ENCODE measurements at places on chromosomes 11 and 22. TPM values are rescaled to one million over a fixed set of nuclear protein-coding genes. Genes with fewer than 3 reads are reported as not detected.
A peak's percentile ranks its signal among the peaks of the same experiment; 100 is the strongest.

The MARK2 gene
- 30.1 TPM for polyA plus RNA-seq

The OR51F1 gene
- polyA plus RNA-seq = not detected

The DRD2 gene
- 0.33 TPM for polyA plus RNA-seq

The OSBP2 gene
- 19.5 TPM for polyA plus RNA-seq

The BATF2 gene
- 3.6 TPM for polyA plus RNA-seq

The HBE1 gene
- 6.2 TPM for polyA plus RNA-seq

The OR5B21 gene
- not detected for polyA plus RNA-seq

GRCh38 chr11:84819128-84819527 is 808.0 kb downstream of the DLG2 start:
- no peak for DNase-seq

- no peak for DNase-seq
Observed at GRCh38 chr11:76734456-76735420, 48.4 kb upstream of the TSKU start.

GRCh38 chr11:1163911-1164735 is 6.4 kb downstream of the MUC5AC start:
- DNase-seq = no peak

DNA sequence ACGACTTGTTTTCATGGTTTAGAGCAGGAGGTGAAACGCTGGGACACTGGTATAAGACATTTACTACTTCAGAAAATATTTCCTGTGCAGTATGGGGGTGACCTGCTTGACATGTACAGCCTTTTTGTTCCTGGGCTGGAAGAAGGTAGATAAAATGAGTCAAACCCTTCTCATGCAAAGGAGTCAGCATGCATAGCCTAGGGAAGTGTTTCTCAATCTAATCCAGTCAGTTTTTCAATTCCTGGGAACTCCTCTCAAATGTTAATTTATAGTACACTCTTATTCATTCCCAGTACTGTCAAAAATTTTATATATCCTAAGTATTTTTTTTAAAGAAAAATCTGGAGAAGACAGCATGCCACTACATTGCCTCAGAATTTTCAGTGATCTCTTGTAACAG is 154.7 kb upstream of the GUCY1A2 start:
- DNase-seq = no peak

GRCh38 chr11:119641983-119642745 is 86.8 kb downstream of the NECTIN1 start:
- no peak for DNase-seq

GRCh38 chr11:57483562-57483918 is 23.2 kb downstream of the RTN4RL2 start:
- no peak for DNase-seq

DNA sequence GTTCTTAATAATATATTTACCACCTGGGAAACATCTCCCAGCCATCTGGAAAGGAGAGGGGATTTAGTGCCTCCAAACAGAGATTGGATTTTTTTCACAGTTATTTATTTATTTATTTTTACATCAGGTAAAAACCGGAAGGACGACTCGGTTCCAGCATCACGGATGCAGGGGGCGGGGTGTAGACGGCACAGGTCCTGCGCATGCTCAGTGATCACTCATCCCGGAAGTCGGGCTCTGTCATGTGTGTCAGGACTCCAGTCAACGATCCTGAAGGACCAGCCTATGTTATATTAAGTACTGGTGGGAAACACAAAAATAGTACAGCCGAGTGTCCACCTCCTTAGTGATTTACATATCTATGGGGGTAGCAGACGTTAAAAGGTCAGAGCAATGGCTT is 467.6 kb downstream of the NTM start:
- DNase-seq = no peak

GRCh38 chr11:11220786-11221185 is 132.3 kb downstream of the CSNK2A3 start:
- DNase-seq = no peak

DNA sequence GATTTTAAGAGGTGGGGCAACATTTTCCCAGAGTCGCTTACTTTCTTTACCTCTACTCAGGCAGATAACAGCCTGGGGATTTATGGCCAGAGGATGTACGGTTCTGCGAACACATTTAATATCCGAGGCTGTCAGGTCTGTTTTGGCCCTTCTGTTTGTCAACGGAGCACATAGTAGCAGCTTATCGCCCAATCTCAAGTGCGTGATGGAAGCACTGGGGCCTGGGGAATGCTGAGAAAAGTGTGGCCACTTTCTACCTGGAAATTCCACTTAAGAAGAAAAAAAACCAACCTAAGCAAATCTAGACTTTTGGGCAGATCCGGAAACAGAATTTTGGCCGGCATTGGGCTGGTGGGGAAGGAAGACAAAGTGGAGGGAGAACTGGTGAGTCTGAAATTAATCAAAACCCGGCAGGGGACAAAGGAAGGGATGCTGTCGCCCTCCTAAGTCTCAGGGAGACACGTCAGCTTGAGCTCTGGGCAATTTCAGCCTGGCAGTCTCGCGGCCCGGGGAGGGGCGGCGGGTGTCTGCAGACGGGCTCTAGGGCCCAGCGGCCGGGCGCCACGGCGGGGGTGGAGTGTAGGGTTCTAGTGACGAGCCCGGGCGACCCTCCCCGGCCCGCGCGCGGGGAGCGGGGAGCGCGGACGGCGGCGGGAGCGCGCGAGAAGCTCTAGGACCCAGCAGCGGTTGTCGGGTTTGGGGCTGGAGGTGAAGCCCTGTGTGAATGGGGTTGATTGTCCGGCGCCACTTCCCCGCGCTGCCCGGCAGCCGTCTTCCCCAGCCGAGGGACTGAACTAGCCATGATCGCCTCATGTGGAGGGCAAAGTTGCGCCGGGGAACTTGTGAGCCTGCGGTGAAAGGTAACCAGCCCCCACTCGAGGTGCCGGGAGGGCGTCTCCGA is at the start of gene AMOTL1:
Gene AMOTL1, plus strand, starts transcription at position 656 of the 901 bp plus-strand sequence. Its CDS starts 156 bp downstream, at position 812.
- peak; percentile 89 for DNase-seq

DNA sequence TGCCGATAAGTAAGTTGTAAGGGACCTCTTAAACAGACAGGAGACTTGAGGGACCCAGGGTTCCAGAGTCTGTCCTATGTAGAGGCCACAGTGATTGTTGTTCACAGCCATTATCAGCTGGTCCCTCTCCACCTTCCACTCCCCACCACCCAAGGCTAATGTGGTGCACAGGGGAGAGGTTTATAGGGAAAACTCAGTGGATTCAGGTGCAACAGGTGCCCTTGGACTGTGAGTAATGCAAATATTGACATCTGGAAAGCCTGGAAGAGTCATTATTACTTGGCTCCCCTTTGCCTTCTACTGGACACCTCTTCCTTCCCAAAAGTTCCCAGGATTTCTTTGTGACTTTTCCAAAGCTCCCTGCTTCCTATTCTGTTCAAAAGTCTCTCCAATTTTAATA is 441.1 kb upstream of the CCDC90B start:
- DNase-seq = no peak

DNA sequence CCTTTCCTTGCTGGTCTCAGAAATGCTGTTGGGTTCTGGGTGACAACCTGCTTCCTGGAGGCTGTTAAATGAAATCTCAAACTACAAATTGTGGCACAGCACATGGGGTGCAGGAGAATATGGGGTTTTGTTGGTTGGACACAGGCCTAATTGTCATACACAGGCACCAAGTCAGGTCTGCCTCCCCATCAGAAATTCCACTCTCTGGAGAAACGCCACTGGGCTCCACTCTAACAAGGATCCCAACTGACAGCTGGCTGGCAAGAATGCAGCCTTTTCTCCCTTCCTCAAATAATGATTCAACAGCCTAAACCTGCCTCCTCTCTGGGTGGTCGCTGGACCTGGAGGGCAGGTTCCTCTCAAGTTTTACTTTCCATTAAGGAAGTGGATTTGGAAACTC is 177.8 kb upstream of the NARS2 start:
- no peak for DNase-seq

- DNase-seq = peak; percentile 61
Observed at GRCh38 chr11:85810871-85811611, at the start of gene SYTL2. Gene SYTL2 (minus strand): TSS chr11:85811141. CDS start chr11:85757725, 53,416 bp downstream.

- no peak for DNase-seq
Observed at GRCh38 chr11:131392528-131393255, 22.3 kb downstream of the NTM start.

DNA sequence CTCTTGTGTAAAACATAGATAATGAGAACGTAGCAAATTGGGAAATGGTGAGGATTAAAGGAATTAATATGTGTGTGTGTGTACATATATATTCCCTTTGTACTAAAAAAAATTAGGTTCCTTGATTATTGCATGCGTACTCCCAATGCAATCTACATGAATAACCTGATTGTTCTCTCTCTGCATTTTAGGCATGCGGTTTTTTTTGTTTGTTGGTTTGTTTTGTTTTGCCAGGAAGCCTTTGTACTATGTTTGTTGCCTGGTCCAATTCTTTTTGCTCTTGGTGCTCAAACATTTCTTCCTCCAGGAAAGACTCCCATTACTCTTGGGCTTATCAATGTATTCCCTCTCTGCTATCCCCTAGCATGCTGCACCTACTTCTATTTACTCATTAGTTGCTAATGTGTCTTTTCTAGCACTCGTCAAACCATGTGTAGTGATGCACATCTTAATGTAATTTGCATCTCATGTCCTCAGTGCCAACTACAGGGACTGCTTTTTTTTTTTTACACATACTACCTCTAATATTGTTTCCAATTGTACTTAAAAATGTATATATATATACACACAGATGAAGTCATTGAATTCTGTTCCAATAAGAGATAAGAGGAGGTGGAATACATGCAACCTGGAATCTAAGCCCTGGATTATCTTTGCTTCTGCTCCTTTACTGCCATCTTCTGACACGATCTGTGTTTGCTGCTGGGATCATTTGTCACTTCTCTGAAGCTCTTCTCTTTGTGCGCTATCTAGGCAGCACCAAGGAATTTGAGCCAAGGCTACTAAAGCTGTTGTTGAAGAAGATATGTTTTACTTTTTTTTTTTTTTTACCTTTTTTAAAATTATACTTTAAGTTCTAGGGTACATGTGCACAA is 197.2 kb upstream of the ANO3 start:
- no peak for DNase-seq
